Heart right ventricle (tissue), 16 donors: ENCODE measurements at places on chromosomes 7 and 10. TPM values are rescaled to one million over a fixed set of nuclear protein-coding genes. Genes with fewer than 3 reads are reported as not detected.

DNA sequence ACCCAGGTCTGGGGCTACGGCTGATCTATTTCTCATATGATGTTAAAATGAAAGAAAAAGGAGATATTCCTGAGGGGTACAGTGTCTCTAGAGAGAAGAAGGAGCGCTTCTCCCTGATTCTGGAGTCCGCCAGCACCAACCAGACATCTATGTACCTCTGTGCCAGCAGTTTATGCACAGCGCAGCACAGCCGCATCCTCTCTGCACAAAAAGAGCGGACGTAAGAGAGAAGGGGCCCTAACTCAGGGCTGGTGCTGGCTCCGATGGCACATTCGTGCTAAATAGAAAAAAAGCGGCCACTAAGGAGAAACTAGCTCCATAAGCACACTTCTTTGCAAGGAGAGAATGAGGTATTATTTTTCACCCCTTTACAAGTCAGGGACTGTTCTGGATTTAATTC, 28.3 kb upstream of the PRSS1 start:
- no peak for DNase-seq

DNA sequence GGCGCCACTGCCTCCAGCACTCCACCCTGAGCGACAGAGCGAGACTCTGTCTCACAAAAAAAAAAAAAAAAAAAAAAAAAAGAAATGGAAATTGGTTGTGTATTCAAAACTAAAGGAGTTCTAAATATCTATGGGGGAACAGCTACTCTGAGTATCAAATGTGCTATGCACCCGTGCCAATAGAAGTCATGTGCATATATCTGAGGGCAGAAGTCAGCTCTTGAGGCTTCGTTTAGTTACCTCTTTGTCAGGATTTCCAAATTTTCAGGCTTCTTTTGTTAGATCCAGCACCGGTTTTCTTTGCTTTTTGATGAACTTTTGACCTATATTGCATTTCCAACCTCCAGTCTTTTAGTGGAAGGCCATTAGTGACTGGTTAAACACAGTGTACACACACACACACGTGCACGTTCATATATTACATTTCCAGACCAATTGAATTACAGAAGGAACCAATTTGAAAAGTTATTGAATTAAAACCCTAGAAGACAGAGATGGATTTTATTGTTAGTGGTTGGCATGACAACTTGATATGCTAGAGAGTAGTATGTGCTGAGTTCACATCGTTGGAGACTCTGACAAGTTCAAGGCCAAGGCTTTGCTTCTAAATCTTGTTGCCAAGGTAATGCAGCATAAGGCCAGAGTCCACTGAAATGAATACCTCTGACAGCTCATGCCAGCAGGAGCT, 33.1 kb upstream of the ADD3 start:
- DNase-seq, result no peak

DNA sequence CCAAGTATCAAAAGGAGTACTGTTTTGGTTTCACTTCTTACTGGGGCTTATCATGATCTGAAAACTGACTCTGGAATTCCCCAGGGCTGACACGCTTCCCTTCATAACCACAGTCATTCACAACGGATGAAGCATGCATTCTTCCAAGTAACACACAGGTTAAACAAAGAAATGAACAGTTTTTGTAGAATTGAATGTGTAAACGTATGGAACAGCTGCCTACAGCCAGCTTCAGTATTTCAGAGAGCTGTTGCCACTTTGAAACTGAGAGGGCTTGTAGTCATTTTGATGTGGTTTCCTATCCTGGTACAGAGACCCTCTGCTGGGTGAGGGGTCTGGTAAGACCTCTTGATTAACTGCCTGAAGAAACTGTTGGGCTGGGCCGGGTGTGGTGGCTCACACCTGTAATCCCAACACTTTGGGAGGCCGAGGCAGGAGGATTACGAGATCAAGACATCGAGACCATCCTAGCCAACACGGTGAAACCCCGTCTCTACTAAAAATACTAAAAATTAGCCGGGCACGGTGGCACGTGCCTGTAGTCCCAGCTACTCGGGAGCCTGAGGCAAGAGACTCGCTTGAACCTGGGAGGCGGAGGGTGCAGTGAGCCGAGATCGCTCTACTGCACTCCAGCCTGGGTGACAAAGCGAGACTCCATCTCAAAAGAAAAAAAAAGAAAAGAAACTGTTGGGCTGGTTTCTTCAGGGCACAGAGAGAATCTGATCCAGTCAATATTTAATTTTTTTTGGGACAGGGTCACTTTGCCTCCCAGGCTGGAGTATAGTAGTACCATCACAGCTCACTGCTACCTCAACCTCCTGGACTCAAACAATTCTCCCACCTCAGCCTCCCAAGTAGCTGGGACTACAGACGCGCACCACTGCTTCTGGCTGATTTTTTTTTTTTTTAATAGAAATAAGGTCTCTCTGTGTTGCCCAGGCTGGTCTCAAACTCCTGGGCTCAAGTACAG, 4.7 kb downstream of the NFE2L3 start:
- DNase-seq, result no peak

DNA sequence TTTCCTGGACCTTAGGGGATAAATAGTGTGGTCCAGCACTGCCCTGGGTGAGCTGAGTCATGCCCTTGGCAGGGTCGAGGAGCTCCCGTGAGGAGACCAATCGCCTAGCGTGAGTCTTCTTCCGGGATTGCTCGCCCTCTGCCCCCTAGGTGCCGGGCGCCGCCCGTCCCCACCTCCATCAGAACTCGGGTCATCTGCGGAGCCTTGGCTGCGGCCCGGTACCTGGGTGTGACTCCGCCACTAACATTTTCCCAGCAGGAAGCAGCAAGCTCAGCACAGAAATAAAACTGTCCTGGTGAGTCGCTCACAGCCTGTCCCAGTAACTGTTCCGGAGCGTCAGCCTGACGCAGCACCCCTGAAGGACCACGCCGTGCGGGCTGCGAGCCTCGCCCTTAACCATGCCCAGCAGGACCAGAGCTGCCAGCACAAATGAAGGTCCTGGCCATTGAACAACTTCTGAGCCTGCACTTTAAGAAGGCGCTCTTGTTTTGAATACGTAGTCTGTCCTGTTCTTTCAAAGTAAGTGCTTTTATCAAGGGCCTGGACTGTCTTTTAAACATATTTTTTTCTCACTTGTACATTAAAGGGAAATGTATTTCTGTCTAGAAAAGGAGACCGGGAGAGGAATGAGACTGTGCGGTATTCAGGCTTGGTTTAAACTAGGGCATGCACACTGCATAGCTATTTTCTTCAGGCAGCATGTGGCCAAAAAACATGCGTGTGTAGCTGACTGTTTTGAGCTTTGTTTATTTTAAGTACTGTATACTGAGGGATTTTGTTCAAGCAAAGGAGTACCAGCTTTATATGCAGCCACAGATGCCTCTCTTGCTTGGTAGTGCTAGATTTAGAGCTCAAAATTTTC, 136.7 kb downstream of the HECW1 start:
- no peak for DNase-seq

DNA sequence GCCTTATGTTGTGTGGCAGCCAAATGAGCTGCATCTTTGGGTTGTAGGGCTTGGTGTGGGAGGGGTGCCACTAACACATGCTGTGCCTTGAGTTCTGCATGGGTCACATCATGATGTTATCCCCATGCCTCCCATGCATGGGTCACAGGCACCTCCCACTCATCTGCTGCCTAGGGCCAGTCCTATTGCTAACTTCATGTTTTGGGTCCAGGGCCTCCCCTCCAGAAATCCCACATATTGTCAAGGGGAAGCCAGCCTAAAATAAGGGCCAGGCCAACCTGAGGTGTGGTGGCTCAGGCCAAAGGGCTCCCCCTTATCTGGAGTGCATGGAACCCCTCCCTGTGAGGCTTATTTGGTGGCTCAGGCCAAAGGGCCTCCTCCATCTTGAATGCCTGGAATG, 299.0 kb downstream of the RPS24 start:
- no peak for DNase-seq

MMP21 gene
- not detected for total RNA-seq

SLC16A12 gene
- 2.8 TPM for total RNA-seq

ARHGEF5 gene
- 1.6 TPM for total RNA-seq
